A549 treated with CORT108297 at 1 μM for 4 hours (cell line): ENCODE measurements at places on chromosomes 2 and 18. TPM values are rescaled to one million over a fixed set of nuclear protein-coding genes. Genes with fewer than 3 reads are reported as not detected.

STARD6 gene
- total RNA-seq: 0.15 TPM in 1 of 5 replicates, not detected in the others

G6PC2 gene
- total RNA-seq: not detected in 5 replicates

IL36A gene
- total RNA-seq: not detected in 5 replicates

VSNL1 gene
- total RNA-seq: not detected in 5 replicates

MEP1B gene
- 0.06 to 0.14 TPM (median 0.07 TPM) in 3 of 5 replicates, not detected in the others for total RNA-seq

MC2R gene
- total RNA-seq: not detected in 5 replicates

OTOS gene
- total RNA-seq: 0.19 TPM in 1 of 5 replicates, not detected in the others

COL5A2 gene
- 47.9 to 90.5 TPM (median 76.8 TPM) in 5 replicates for total RNA-seq

MYO5B gene
- total RNA-seq: 10.0 to 12.3 TPM (median 11.0 TPM) in 5 replicates

GAL3ST2 gene
- total RNA-seq: 0.13 to 0.35 TPM (median 0.32 TPM) in 5 replicates

MSTN gene
- total RNA-seq: not detected in 5 replicates

LIMS3 gene
- not detected in 5 replicates for total RNA-seq

CDH20 gene
- total RNA-seq: not detected in 5 replicates

RAPH1 gene
- 5.4 to 6.9 TPM (median 6.2 TPM) in 5 replicates for total RNA-seq

CABYR gene
- 10.4 to 15.8 TPM (median 11.1 TPM) in 5 replicates for total RNA-seq

CAPN13 gene
- 0.03 to 0.15 TPM (median 0.05 TPM) in 4 of 5 replicates, not detected in the other for total RNA-seq

NAGK gene
- 60.4 to 86.3 TPM (median 80.6 TPM) in 5 replicates for total RNA-seq

HADHA gene
- 116 to 149 TPM (median 119 TPM) in 5 replicates for total RNA-seq

GALR1 gene
- total RNA-seq: not detected in 5 replicates

RNU2-63P gene
- total RNA-seq: not detected in 5 replicates

KCNK3 gene
- total RNA-seq: 0.53 to 1.2 TPM (median 1.0 TPM) in 5 replicates

IGFBP2 gene
- 59.8 to 88.9 TPM (median 83.2 TPM) in 5 replicates for total RNA-seq

SLC14A1 gene
- total RNA-seq: 0.08 to 0.23 TPM (median 0.15 TPM) in 4 of 5 replicates, not detected in the other

CYP27C1 gene
- 3.8 to 4.9 TPM (median 4.5 TPM) in 5 replicates for total RNA-seq

PIEZO2 gene
- total RNA-seq: 0.44 to 1.1 TPM (median 0.51 TPM) in 5 replicates

FBXO48 gene
- total RNA-seq: 0.49 to 0.65 TPM (median 0.53 TPM) in 5 replicates

RIT2 gene
- not detected in 5 replicates for total RNA-seq

MLPH gene
- total RNA-seq: 251 to 312 TPM (median 290 TPM) in 5 replicates

AOX1 gene
- 2.8 to 4.2 TPM (median 3.5 TPM) in 5 replicates for total RNA-seq

CDH2 gene
- total RNA-seq: 32.4 to 51.1 TPM (median 40.7 TPM) in 5 replicates

SLC9A4 gene
- not detected in 5 replicates for total RNA-seq
